CD4-positive, alpha-beta T cell treated with Interleukin-1 beta for 1 hour (primary cell): ENCODE measurements at places on chromosomes 1 and 21.

DNA sequence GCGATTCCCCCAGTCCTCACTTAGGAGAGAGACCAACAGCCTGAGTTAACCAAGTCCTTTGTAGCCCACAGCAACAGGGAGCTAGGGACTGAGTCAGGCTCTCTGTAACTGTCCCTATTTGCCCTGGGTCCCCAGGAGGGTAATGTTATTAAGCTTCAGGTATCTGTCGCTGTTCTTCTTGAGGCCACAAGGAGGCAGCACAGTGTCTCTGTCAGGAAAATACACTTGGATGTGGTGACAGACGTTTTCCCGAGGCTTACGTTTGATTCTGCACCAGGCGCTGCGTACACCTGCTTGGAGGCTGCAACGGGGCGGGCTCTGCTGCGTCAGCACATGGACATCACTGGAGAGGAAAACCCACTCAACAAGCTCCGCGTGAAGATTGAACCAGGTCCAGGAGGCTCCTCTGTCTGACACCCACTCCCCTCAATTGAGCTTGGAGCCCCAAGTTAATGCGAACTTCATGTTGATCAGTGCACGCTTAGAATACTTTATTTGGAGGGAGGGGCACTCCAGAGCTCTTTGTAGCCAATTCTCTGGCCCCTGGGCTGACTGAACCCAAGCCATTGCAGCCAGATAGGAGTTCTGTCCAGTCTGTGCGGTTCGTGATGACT is 10.7 kb upstream of the ELF3 start:
- no peak for DNase-seq

GRCh38 chr1:23593556-23594148 is 34.4 kb upstream of the ID3 start:
- no peak for DNase-seq

- DNase-seq: no peak
Observed at GRCh38 chr1:70997793-70998192, 49.8 kb downstream of the PTGER3 start.

GRCh38 chr1:199956005-199956404 is 71.5 kb upstream of the NR5A2 start:
- no peak for DNase-seq

- no peak for DNase-seq
Observed at GRCh38 chr1:208165659-208166058, 78.5 kb downstream of the PLXNA2 start.

- DNase-seq: no peak
Observed at GRCh38 chr1:2314273-2314802, 77.0 kb downstream of the MORN1 start.

- no peak for DNase-seq
Observed at GRCh38 chr1:36208978-36209703, 15.1 kb upstream of the THRAP3 start.

DNA sequence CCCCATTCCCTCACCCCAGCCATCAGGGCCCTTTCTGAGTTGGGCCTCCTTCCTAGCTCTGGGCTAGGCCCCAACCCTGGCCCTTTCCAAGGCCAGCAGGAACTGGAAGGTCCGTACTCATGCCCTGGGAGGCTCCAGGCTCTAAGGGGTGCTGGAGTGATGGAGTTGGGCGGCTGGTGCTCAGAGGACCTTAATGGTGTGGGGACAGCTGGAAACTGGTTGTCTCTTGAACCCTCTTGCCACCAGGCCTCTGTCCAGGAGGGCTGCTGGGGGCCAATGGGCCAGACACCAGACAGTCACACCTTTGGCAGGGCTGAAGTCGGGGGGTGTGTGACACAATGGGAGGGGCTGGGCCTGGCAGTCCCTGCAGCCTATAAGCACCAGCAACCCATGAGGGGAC is 9.2 kb upstream of the PADI1 start:
- DNase-seq: no peak

DNA sequence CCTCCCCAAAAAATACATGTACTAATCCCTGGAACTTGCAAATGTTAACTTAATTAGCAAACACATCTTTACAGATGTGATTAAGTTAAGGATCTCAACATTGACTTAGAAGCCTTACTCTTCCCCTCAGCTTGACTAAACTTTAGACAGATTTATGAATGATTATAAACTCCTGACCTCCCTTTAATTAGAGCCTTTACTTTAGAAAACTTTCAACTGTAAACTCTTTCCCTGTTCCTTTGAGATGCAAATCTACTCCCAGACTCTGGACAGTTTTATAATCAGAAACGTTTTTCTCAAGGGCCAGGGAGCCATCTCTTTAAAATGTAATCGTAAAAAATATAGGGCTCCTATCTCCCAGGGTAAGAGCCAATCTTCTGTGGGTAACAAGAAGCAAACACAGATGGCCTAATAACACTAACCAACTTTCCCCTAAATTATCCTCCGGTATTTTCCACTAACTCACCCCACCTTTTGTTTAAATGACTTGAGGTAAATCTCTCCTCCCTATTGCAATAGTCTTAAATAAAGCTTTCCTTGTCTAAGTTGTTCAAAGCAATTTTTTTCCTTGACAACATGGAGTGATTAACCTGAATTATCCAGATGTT is 284.1 kb downstream of the BRINP3 start:
- DNase-seq: no peak

GRCh38 chr1:239253032-239253431 is 133.3 kb upstream of the CHRM3 start:
- no peak for DNase-seq

DNA sequence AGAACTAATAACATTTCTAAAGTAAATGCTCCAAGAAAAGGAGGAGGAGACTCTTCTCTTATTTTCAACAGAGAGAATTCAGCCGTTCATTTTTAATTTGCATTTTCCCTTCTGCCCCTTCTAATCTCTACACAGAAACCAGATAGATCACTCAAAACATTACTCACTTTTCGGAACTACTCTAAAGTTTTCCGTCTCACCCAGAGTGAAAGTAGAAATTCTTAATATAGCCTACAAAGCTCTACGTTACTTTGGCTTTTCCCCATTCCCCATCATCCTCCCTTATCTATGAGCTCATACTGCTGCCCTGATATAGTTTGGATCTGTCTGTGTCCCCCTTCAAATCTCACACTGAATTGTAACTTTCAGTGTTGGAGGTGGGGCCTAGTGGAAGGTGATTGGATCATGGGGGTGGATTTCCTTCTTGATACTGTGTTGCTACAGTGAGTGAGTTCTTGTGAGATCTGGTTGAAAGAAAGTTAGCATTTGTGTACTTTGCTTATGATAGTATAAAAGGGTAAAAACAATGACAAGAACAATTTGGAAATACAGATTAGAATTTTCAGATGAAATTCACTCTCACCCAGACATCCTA is 188.2 kb downstream of the AMY1C start:
- no peak for DNase-seq
